COLO829 (cell line): ENCODE measurements at places on chromosomes 1 and 21.

DNA sequence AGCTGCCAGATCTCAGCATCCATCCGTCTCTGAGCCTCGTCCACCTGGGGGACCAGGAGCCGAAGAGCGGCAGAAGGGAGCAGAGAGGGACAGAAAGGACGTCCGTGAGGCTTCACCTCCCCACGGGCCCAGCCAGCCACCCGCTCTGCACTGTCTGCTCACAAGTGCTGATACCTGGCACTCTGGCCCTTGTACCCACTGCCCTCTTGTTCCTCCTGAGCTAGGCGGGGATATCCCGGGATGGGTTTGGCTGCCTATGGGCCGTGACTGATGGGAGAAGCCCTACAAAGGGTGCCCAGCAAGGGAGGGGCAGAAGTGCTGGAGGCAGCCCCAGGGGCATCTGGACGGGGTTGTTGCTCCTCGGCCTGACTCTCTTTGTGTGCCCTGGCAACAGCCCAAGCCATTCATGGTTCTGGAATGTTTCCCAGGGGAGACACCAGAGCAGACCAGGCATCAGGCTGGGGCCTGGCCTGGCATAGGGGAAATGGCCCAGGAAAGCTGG is 57.6 kb downstream of the LDLRAD2 start:
- peak; percentile 91 for DNase-seq

- DNase-seq, result no peak
Measured at GRCh38 chr1:53176452-53177208, 20.0 kb upstream of the CPT2 start.

GRCh38 chr1:180173451-180173850 is 18.8 kb downstream of the QSOX1 start:
- DNase-seq, result no peak

DNA sequence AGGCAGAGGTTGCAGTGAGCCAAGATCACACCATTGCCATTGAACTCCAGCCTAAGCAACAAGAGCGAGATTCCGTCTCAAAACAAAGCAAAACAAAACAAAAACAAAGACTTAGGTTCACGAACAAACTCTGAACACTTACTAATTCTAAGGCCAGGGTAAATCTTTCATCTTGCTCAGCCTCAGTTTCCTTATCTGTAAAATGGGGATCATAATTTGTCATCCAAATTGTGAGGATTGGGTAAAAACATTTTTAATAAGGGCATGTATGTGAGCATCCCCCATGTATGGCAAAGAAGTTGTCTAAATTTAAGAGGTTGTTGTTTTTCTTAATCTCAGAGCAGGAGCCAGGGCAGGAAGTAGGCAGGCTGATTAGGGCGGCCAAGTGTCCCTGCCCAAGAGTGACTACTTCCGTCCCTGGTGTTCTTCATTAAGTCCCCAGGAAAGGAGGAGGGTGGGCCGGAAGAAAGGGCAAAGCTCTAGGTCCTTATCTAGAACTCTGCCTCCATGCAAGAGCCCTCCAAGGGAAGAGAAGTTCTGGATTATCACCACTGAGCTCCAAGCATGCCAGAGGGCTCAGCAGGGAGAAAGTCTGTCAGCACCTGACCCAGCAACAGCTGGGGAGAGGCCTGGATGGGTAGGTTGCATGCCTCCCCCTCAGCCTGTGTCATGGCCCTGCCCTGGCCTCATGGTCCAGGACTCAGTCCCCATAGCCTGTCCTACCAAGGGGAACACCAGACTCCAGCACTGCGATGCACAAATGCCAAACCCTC is 49.9 kb upstream of the CLIC4 start:
- DNase-seq, result no peak

DNA sequence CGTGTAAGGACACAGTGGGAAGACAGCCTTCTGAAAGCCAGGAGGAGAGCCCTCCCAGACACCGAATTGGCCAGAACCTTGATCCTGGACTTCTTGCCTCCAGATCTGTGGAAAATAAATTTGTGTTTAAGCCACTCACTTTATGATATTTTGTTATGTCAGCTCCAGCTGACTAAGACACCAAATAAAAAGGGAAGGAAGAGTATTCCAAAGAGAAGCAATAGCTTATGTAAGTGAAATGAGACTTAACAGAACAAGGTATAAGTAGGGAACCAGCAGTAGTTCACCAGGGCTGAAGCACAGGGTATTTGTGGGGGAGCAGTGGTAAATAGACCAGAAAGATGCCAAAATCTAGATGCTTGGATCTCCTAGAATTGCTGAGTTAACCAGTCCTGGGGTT is 94.2 kb upstream of the WLS start:
- no peak for DNase-seq

DNA sequence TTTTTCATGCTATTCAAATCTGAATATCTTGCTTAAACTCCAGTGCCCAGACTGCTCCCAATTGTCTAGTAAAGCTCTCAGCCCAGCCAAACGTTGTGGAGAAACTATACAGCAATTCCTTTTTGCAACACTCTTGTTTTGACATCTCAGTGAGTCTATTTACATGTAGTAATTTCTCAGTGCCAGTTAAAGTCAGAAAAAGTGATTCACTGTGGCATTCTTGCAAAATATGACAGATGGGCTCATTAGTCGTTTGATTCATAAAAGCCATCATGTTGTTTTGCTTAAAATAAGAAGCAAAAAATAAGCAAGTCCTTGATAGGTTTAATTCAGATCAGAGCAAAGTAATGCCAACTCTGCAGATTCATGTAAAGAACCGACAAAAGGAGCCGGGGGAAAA is 20.7 kb upstream of the TMPRSS15 start:
- DNase-seq, result no peak

DNA sequence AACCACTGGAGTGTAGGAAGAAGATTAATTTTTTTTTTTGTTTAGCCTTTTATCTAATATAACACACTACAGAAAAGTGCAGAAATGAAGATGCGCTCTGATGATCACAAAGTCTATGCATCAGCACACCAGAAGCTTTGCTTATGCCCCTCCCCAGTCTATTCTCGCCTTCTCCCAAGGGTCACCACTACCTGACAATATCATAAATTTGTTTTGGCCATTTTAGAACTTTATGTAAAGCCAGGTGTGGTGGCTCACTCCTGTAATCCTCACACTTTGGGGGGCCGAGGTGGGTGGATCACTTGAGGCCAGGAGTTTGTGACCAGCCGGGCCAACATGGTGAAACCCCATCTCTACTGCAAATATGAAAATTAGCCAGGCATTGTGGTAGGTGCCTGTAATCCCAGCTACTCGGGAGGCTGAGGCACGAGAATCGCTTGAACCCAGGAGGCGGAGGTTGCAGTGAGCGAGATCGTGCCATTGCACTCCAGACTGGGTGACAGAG is 231.3 kb downstream of the FOXD2 start:
- no peak for DNase-seq

- no peak for DNase-seq
Measured at GRCh38 chr1:181128592-181129497, 40.3 kb downstream of the IER5 start.

GRCh38 chr1:88175631-88176226 is 508.3 kb upstream of the PKN2 start:
- DNase-seq, result no peak

DNA sequence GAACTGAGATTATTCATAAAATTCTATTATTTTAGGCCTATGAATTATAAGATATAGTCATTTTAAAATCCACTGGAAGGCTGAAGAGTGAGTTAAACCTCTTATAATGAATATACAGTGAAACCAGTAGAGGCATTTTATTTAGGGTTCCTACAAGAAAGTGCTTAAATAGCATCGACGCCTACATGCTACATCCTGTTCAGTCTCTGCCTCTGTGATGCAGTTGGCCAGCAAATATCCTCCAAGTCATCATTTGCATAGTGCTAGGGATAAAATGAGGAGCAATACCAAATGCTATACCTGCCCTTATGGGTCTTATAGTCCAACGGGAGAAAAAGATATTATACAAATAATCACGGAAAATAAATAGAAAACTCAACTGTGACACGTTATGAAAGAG is 59.6 kb downstream of the EDEM3 start:
- DNase-seq, result no peak

- no peak for DNase-seq
Measured at GRCh38 chr1:92691925-92692324, 93.0 kb downstream of the EVI5 start.

DNA sequence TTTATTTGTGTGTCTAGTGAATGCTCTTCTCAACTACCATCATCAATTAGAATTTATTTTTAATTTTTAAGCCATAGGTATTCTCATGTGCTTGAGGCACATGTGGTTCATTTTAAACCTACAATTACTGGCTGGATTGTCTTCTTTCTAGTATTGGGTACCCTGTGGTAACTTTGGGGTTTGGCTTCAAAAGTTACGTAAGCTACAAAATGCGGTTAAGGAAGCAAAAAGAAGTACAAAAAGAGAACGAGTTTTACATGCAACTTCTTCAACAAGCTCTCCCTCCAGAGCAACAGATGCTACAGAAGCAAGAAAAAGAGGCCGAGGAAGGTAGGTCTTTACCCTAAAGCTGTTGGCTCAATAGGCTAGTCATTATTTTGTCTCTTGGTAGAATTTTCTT is 25.8 kb downstream of the MACO1 start:
- no peak for DNase-seq

DNA sequence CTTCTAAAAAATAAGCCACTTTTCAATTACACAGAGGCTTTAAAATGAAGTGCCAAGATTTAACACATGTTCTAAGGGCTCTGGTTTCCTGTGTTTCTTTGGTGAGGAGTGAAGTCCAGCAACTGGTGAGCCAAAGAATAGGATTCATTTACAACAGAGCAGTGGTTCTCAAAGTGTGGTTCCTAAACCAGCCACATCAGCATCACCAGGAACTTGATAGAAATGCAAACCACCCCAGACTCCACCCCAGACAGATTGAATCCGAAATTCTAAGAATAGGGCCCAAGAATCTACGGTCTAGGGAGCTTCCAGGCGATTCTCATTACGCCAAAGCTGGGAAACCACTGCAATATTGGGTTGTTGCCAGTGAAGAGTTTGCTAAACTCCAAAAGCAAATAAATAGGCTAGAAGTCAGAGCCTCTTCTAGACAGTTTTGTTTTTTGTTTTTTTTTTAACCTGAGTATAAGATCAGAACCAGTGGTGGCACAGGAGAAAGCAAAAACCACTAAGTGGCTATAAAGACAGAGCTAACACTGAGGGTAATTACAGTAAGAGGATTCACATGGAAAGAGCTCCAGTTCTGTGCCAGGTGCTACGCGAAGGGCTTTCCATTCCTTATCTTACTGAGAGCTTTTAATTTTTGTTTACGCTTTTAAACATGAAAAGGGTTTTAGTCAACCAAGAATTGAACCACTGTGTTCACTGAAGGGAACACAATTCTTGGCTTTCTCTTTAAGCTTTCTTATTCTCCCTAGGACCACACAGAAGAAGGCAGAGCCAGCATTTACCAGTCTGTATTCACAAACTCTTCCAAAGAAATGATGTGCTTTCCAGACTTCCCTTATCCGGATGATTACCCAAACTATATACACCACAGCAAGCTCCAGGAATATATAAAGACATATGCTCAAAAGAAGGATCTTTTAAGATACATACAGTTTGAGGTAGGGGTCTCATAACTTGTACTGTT is 42.4 kb upstream of the FMO2 start:
- no peak for DNase-seq

GRCh38 chr21:42213082-42213774 is 5.7 kb upstream of the ABCG1 start:
- DNase-seq, result no peak

DNA sequence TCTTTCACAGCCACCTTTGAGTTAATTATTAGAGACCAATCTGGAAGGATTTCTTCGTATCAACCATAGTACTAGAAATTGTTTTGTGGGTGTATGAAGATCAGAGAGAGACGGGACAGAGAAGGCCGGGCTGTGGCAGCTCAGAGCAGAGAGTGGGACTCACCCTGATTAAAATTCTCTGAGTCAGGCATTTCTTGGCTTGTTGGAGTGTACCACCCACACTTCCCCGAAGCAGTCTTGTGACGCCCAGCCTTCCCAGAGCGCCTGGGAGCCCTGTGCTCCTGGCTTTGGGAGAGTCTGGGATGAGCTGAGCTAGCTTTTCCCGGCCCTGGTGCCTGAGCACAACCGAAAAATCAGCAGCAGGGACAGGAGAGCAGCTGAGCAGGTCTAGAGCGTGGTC is 19.4 kb downstream of the PLEKHM2 start:
- peak; percentile 91 for DNase-seq

GRCh38 chr1:224539971-224540370 is 76.1 kb upstream of the CNIH3 start:
- peak; percentile 71 for DNase-seq

DNA sequence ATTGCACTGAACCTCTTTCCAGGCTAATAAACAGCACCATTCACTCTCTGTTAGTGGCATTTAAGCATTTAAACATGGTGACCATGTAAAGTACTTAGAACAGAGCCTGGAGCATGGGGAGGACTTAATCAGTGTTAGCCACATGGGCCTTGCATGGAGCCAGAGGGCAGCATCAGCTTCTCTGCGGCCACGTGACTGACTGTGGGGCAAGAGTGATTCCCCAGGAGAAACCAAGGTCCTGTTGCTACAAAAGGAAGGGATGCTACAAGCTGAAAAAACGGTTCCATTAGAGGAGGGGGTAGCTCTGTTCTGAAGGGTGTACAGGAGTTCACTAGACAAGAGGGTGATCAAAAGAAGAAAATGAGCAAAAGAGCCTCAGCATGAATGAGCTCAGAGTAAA is 256.8 kb downstream of the MATN1 start:
- DNase-seq, result no peak

GRCh38 chr1:1593834-1594601 is 5.9 kb downstream of the FNDC10 start:
- DNase-seq, result no peak

GRCh38 chr1:106998431-106999002 is 58.0 kb upstream of the PRMT6 start:
- DNase-seq, result no peak

DNA sequence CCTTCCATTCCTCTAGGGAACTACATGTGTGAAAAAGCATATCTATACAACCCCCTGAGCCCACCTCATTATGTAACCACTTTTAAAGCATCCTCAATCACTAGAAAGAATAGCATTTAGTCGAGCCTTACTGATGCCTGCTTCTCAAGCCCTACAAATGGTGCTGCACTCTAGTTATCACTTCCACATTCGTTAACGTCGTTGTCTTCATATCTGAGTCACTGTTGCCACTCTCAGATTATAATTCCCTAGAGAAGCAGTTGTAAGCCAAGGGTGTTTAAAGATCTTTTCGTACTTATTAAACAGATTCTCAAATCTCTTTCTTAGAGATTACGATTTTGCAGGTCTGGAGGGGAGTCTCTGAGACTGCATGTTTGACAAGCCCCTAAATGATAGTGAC is 16.5 kb downstream of the ATP1B1 start:
- no peak for DNase-seq

DNA sequence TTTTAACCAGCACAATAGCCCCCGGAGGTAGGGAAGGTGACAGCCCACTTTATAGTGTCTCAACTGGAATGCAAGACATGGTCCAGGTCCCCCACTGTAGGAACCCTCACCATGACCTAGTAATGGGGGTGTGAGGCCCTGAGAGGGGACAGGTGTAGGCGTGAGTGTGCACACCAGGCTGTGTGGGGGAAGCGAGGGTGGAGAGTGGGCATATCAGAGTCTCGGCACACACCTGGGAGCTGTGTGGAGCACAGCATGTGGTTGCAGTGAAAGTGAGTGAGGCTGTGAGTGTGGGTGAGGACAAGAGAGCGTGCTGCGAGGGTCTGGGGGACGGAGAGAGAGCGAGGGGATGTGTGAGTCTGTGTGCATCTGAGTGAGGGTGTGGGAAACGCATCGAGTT is 17.1 kb upstream of the RSPO1 start:
- DNase-seq, result no peak

- no peak for DNase-seq
Measured at GRCh38 chr1:89687254-89687653, 54.3 kb downstream of the LRRC8C start.

- DNase-seq, result no peak
Measured at GRCh38 chr1:222247811-222248310, 300.0 kb downstream of the HHIPL2 start.
